Hindlimb muscle (tissue), 1 donor: ENCODE measurements at places on chromosomes 5 and 9. TPM values are rescaled to one million over a fixed set of nuclear protein-coding genes. Genes with fewer than 3 reads are reported as not detected.

The THG1L gene
- 25.7 TPM for polyA plus RNA-seq

DNA sequence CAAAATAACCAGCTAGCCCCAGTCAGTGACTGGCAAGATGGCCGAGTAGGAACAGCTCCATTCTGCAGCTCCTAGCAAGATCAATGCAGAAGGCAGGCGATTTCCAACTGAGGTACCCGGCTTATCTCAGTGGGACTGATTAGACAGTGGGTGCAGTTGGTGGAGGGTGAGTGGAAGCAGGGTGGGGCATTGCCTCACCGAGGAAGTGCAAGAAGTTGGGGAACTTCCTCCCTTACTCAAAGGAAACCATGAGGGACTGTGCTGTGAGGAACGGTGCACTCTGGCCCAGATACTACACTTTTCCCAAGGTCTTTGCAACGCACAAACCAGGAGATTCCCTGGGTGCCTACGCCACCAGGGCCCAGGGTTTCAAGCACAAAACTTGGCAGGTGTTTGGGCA lies 9.6 kb upstream of the BTNL8 start:
- DNase-seq = no peak

- no peak for DNase-seq
Observed at GRCh38 chr5:107502676-107503060, 168.1 kb downstream of the EFNA5 start.

GRCh38 chr9:35522700-35523099 lies 32.8 kb downstream of the RUSC2 start:
- no peak for DNase-seq
